ENCODE measurements at places on chromosomes 2 and 18. TPM values are rescaled to one million over a fixed set of nuclear protein-coding genes. Genes with fewer than 3 reads are reported as not detected.

The ANTXR1 gene
- 152 TPM for total RNA-seq

DNA sequence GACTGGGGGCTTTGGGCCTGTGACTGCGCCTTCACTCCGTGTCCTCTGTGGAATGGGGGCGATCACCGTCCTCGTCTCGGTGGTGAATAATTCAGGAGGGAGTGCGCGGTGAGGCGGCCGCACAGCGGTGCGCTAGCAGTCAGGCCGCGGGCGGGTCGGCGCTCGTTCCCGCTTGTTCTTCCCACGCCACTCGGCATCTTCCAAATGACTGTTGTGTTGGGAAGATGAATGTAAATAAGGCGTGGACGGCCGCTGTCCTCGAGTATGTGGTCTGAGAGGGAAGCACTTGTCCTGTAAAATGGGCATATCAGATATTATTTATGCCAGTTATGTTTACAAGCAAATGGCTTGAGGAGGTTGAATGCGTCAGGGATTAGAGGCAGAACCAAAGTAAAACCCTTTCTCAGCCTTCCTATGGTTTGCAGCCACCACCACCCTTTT lies 608 bp upstream of the VPS4B start:
- no peak for DNase-seq

DNA sequence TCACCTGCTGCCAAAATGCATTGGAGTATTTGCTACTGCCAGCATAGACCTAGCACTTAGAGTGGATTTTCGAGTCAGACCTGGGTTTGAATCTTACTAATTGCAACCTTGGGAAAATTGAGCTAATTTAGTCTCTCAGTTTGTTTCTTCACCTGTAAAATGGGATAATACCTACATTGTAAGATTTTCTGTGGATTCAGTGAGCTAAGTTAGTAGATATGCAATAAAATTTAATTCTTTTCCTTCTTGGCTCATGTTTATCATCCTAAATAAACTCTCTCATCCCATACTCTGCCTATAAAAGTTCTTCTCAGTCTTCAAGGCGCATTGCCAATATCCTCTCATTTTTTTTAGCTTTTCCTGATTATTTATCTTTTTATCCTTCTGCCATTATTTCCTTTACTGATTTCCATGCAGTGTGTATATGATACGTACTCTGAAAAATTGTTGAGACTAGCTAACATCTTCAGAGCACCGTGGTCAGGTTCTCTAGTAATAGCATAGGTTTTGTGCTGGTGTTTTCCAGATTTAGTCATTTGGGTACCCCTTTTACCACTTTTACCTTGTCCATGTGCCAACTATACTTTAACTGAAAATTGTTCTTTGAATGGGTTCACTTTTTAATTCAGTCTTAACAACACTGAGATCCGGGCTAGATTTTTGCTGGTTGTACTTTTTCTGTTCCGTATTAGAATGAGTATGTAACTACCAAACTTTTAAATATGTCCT lies 7.3 kb downstream of the CEP192 start:
- DNase-seq: no peak

The TEX44 gene
- not detected for total RNA-seq

The ABCA12 gene
- 0.25 TPM for total RNA-seq

The DIPK1C gene
- total RNA-seq: not detected

The IL36B gene
- not detected for total RNA-seq

Data from ovary (tissue), 10 donors.